ENCODE measurements at places on chromosomes 4 and X. TPM values are rescaled to one million over a fixed set of nuclear protein-coding genes. Genes with fewer than 3 reads are reported as not detected.

GRCh38 chrX:65723706-65724105 lies 56.3 kb downstream of the MSN start:
- no peak for DNase-seq

DNA sequence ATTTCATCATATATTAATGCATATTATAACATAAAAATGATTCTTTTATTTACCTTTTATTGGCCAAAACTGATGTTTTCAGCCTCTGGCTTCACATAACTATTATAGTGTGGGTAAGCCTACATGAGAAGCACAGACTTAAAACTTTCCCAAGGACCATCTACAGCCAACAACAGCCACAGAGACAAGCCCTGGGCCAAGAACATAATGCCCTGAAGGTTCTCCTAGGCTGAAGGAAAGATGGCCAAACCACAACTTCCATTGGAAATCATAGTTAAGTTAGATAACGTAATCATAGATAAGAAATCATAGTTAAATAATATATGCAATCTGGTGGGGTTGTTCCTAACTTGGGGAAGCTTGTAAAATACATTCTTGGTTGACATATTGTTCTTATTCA lies 280.0 kb upstream of the EMCN start:
- DNase-seq, result no peak

DNA sequence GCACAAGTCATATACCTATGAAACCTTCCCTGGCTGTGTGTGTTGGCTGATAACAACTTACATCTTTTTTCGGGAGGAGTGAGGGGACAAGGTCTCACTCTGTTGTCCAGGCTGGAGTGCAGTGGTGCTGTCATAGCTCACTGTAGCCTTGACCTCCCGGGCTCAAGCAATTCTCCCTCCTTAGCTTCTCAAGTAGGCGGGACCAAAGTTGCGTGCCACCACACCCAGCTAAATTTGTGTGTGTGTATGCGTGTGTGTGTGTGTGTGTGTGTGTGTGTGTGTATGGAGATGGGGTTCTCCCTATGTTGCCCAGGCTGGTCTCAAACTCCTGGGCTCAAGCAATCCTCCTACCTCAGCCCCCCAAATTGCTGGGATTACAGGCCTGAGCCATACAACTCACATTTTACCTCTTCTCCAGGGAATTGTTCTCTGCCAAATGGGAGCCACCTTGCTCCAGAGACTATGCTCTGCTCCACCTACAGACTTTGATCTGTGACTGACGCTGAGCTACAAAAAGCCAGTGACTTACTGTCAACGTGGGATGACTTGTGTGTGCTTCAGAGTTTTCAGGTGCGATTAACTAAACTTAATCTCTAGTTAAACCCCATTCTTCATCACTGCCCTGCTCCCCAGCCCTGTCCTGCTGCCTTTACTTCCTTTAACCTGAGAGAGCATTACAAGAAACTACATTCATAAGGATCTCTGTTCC lies 2.0 kb upstream of the BEX4 start:
- no peak for DNase-seq

DNA sequence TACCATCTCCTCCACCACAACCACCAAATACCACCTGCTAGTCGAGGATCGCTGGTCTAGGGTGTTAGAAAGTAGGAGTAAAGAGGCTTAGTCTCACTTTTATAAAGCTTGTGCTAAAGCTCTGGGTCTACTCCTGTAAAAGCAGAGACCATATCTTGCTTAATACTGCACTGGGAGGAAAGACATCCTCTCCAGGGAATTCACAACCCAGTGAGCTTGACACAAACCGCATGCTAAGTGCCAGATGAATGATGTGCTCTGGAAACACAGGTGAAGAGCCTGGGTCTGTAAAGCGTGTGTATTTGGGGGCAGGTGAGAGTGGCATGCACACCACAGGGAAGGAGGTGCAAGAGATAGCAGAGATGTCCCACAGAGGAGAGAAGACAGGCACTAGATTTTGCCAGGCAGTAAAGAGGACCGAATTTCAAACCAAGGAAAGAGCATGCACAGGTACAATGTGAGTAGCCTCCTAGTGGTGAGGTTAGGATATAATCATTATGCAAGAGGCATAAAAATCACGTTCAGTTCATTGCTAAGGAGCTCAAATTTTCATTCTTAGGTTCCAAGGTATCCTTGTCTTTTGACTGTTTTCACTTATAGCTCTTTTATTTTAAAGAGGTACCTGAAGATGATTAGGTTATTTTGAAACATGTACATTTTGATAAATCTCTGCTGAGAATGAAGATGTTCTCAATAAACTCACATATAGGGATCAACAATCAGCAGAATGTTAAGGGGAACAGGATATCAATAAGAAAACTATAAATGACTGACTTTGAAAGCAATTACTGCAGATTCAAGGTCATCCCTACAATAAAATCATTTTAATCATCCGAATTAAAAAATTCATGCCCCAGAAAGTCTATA lies 20.7 kb downstream of the TAPT1 start:
- DNase-seq, result no peak

GRCh38 chr4:134200811-134201215 lies 776 bp downstream of the PABPC4L start:
- DNase-seq, result peak; percentile 48

DNA sequence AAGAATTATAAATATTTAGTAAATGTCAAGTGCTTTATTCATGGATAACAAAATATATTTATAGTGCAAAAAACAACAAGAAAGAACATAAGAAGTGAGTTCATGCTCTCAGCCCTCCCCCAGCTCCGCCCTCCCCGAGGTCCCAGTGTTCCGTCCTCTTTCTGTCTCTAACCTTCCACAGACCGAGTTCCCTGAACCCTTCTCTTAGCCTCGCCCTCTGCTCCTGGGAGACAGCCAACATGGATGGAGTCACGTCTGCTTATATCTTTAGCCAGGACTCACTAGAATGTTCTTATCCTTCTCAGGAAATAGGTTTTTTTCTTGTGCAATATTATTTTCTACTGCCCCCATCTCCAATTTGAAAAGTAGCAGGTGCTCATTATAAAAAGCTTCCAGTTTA lies 40.1 kb upstream of the HELT start:
- no peak for DNase-seq

The GPR82 gene
- not detected for total RNA-seq

- no peak for DNase-seq
These were observed 45.4 kb upstream of the PDLIM3 start for GRCh38 chr4:185580699-185581098.

GRCh38 chr4:107261241-107261874 lies 225.2 kb upstream of the DKK2 start:
- no peak for DNase-seq
